PC-9 (cell line): ENCODE measurements at places on chromosomes 3 and 15. TPM values are rescaled to one million over a fixed set of nuclear protein-coding genes. Genes with fewer than 3 reads are reported as not detected.

DYNLT2B gene
- total RNA-seq = 5.1 and 5.3 TPM in 2 replicates

MYL3 gene
- not detected in 2 replicates for total RNA-seq

TRPM1 gene
- total RNA-seq = not detected in 2 replicates

GRCh38 chr3:33064929-33065328, 32.0 kb downstream of the GLB1 start:
- H3K4me1 ChIP-seq = no peaks in the 10 kb centered on the region
- no peak overlapping the region for H3K27ac ChIP-seq
- no peaks in the 10 kb centered on the region for H3K27me3 ChIP-seq
- DNase-seq = no peak
- no peaks in the 10 kb centered on the region for H3K36me3 ChIP-seq

DNA sequence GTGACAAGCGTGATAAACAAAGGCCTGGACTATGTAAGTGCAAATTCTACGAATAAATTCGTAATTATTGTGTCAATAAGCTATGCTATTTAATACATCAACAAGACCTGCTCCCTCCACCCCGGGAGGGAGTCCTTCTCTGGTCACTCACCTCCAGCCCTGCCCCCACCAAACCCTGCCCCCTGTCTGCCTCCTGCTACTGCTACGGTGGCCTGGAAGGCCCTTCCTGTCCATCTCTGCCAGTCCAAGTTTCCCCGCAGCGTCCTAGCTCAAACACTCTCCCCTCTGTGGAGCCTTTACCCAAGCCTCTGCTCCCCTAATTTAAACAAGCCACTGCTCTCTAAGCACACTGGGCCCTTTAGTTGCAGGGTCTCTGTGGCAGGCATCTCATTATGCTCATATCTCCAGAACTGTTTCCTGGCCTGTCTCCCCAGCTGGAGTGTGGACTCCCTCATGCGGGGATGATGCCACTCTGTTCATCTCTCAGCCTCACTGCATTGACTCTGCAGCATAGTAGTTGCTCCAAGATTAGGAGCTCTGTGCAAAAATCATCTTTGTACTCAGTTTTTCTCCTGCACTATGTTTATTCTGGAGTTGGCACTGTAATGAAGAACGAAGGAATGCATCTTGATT, 241.2 kb downstream of the NTRK3 start:
- H3K4me1 ChIP-seq = no peaks in the 10 kb centered on the region
- no peaks in the 10 kb centered on the region for H3K36me3 ChIP-seq
- no peak overlapping the region for H3K4me3 ChIP-seq
- H3K27me3 ChIP-seq = no peaks in the 10 kb centered on the region
- no peak overlapping the region for H3K27ac ChIP-seq

DNA sequence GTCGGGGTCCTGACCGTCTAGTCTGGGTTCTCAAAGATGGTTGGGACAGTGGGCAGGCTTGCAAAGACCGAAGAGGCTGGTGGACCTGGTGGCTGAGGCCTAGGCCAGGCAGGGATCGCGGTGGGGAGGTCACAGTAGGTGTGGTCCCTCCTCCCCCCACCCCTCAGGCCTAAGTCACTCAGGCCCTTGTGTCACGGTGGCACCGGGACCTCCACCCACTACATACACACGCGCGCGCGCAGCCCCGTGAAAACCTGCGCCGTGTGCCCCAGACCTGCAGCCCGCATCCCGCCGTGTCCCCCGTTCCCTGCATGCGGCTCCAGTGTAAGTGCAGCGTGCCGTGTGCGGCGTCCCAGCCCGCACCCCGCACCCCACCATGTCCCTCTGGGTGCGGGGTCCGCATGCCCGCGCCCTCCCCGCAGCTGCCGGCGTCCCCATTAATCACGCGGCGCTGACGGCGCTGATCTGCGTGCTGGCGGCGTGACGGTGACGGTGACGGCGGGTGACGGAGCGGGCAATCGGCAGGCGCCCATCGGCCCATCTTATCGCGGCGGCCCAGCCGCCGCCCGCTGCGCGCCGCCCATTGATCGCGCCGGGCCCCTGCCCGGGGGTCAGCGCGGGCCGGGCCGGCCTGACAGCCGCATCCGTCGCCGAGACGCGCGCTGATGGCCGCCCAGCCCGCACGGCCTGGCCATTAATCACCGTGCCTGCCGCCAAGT, 24.4 kb downstream of the SEC61A1 start:
- no peak overlapping the region for H3K27ac ChIP-seq
- H3K4me3 ChIP-seq = no peak overlapping the region
- no peaks in the 10 kb centered on the region for H3K27me3 ChIP-seq
- no peaks in the 10 kb centered on the region for H3K4me1 ChIP-seq
- H3K36me3 ChIP-seq = peaks cover 13% of the 10 kb centered on the region

- no peaks in the 10 kb centered on the region for H3K27me3 ChIP-seq
- H3K4me1 ChIP-seq = no peaks in the 10 kb centered on the region
- no peak overlapping the region for H3K4me3 ChIP-seq
- no peak overlapping the region for H3K27ac ChIP-seq
- H3K36me3 ChIP-seq = no peaks in the 10 kb centered on the region
Observed at GRCh38 chr15:41782371-41783282, 8.3 kb downstream of the MAPKBP1 start.

GRCh38 chr3:114418724-114419543, 125.1 kb downstream of the TIGIT start:
- no peaks in the 10 kb centered on the region for H3K4me1 ChIP-seq
- H3K27ac ChIP-seq = no peak overlapping the region
- H3K4me3 ChIP-seq = no peak overlapping the region
- H3K36me3 ChIP-seq = no peaks in the 10 kb centered on the region
- DNase-seq = no peak

DNA sequence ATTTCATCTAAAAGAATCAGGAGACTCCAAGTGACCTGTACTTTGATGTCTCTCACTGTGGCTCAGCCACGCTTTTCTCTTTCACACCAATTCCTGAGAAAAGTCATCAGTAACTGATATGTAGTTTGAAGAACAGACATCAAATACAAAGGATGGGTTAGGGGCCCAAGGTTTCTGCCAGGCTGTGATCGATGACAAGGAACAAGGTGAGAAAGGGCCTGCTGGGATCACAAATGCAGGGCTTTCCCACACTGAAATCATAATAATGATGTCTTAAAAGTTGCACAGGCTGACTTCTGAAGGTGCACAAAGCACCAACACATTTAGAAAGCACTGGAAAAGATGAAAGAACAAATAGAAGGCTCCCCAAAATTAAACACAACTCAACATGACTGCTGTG, 396.9 kb downstream of the MAGI1 start:
- H3K36me3 ChIP-seq = no peaks in the 10 kb centered on the region
- H3K27me3 ChIP-seq = no peaks in the 10 kb centered on the region
- no peak for DNase-seq
